ENCODE measurements at places on chromosomes 5 and 9.

DNA sequence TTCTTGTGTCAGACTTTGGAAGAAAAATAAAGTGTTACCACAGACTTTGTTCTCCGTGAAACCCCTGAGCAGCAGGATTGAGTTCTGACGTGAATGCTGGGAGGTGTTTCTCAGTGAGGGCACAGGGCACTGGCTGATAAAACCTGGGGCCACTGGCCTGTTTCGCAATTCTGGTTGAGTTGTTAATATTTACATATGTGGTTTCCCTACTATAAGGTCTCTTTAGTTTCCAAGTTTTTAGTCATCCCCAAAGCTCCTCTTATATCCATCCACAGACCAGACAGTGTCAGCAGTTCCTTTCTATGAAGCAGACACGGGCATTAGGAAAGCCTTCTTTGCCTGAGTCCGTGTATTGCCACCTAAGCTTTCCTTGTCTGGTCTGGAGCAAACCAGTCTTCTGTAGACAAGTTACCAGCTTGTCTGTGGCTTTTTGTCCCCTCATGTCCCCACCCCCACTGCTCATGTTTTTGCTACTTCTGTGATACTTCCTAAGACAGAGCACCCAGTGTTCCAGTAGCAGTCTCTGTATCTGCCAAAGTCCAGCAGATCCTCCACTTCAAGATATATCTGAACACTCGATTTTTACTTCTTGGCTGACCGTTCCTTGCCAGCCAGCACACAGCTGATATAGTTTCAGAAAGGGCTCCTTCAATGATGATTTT, 42.0 kb downstream of the ACO1 start:
- DNase-seq = no peak

- no peak for DNase-seq
These were observed 7.0 kb upstream of the GADD45G start for GRCh38 chr9:89597711-89598362.

DNA sequence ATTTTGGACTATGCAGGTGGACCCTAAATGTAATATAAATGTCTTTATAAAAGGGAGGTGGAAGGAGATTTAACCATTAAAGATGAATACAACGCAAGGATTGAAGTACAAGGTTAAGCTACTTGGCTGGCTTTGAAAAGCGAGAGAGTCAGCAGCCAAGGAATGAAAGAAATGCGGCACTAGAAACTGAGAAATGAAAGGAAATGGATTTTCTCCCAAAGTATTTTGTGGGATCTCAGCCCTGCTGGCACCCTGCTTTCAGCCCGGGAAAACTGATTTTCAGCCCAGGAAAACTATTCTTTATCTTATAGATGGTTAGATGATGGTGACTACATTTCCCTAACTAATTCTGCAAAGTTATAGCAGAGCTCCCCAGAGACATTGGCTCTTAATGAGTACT, 1349.6 kb upstream of the C9orf72 start:
- no peak for DNase-seq

DNA sequence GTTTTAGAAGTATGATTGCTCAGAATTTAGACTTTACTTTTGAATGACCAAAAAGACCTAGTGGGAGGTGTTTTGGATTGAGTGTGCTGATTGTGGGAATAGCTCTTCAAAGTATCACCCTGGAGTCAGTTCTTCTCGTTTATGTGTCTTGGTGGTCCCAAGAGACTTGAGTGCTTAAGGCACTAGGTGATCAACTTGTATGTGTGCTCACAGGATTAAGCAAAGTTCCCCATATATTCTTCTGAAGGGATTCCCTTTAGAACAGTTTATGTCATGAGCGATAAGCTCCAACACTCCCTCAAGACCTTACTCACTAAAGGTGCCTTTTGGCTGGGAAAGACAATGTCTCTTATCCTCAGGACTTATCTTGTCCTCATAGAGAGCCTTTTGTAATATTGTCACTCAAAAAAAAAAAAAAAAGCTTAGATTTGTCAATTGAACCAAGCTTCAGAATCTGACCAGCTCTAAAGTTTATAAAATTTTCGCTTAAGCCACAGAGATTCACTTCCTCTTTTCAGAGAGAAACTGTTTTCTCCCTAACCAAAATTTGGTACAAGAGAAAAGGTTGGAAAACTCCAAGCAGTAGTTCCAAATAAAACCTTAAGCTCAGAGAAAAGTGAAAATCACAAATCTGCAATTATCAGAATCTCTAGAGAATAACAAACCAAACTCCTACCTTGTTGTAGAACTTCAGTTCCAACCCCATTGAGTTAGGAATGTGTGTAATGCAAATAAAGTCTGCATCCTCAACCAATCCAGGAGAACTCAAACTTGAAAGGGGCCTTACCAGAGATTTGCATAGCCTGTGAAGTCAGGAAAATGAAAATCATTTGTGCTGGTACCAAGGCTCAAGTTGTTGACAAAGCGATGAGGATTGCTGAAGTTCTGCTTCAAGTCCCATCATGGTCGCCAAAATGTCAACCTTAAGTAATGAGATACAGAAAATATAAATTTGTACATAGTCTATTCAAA, 40.0 kb upstream of the PDZD2 start:
- DNase-seq = no peak

GRCh38 chr9:72773570-72773969, 179.3 kb downstream of the ALDH1A1 start:
- no peak for DNase-seq

- DNase-seq = no peak
These were observed 13.8 kb downstream of the CSNK1A1 start for GRCh38 chr5:149537374-149537975.

DNA sequence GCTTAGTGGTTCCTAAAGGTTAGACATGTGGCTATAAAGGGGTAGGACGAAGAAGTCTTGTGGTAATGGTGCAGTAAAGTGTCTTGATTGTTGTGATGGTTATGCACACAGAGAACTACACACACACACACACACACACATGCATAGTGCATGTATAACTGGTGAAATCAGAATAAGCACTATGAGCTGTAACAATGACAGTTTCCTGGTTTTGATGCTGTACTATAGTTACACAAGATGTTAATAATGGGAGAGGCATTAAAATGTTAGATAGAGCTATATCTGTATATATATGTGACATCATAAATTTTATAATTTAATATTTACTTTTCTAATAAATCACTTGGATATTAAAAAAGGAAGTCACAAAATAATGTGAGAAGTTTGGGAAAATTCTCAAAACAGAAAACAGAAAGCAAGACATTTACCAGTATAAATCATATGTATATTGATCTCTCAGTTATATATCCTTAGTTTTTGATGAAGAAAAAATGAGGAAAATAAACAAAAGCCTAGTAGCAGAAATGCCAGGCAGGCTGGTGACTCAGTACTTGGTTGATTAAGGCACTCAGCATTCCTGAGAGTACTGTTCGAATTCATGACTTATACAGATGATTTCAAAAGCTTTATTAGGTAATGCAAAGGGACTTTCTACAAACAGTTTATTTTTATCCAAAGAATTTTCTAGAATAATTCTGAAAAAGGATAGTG, 350.5 kb upstream of the DAB2 start:
- no peak for DNase-seq

- no peak for DNase-seq
These were observed 75.6 kb downstream of the ST8SIA4 start for GRCh38 chr5:100827481-100827889.

DNA sequence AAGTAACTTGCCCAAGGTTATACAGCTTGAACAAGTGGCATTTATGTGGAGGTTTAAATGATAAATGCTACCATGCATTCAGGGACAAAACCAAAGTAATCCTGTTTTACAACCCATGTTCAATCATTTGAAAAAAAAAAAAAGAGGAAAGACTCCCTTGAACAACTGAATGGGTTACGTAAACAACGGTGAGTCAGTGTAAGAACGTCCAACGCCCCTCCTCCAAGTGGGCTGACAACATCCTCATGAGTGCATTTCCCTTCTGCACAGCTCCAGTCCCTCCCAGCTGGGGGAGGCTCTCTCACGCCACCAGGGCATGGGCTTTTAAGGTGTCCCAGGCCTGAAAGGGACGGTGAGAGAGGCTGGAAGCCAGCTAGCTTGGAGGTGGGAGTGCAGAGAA, 90.0 kb downstream of the PRRT1B start:
- DNase-seq = no peak

- no peak for DNase-seq
These were observed 18.2 kb downstream of the HMGCR start for GRCh38 chr5:75355236-75355635.

DNA sequence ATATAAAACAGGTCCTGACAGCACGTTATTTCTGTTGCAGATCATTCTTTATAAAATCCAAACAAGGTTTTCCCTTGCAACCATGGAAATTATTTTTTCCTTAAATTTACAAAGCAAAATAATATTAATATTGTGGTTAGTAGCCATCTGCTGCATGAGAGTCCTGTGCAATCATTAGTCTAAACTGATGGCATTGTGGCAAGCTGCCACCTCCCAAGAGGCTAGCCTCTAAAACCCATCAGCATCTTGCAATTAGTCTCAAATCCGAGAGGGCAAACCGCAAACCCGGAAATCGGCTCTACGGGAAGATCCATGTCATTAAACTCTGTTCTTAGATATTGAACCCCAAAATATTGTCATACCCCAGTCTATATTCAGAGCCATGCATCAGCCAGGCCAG, 11.3 kb upstream of the CDH6 start:
- DNase-seq = no peak

DNA sequence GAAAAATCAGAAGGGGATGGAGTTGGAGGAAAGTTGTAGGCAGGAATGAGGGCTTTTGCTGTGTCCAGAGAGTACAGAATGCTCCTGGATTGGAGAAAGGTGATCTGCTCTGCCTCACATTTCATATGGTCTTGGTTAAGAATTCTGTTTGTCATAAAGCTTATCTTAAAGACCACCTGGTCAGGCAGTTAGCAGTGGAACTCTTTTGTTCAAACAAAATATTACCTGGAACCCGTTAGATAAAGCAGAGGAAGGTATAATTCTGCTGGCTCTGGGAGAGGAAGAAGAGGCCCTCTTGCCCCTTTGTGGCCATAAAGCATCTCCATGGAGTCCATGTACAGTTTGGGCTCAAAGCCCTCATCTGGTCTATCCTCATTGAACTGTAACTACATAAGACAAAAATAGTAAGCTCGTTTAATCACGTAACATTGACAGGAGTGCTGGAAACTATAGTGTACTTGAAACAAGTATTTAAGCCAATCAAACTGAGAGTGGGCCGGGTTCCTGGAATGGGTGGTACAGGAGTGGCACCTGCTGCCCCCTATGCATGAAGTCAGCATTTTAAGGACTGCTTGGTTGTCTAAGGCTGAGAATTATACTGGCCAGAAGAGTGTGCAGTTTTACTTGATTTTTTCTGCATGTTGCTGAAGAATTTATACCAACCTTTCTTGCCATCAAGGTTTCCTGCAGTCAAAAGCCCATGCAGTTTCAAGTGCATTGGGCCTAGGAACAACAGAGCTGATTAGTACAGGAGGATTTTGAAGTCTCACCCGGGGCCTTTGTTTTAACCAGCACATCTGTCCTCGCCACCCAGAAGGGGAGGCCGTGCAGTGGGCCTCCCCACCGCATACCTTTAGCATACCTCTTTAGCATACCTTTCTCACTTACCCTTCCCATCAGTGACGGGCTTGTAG, 39.9 kb downstream of the STXBP1 start:
- DNase-seq = no peak

- no peak for DNase-seq
These were observed 118.5 kb downstream of the UGCG start for GRCh38 chr9:112015149-112015548.

DNA sequence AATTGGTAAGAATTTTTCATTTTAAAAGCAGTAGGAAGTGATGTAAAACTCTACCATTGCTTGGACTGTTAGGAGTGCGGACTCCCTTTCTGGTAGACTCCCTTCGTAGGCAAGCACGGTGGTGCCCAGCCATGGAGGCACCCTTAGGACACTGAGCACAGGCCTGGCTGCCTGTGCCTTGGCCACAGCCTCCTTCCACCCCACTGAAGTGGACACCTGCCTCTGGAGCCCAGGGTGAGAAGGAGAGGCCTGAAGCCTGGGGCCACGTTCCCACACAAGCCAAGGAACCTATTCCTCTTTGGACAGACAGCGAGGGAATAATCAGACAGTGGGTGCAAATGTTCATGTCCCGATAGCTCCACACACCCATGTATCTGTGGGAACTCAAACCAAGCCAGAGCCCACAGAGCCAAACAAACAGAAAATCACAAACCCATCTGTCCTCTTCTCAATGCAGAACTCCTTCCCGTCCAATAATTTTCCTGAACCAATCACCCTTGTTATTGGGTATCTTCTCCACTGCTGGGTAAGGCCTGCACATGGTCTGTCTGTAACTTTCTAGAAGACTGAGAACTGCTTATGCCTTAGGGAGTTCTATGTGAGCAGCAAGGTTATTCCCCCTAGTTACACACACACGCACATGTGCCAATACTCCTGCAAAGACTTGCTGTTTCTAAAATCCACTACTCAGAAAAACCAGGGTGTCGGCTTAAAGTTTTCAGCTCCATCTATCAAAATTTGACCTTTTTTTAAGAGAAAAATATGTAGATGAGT, 45.2 kb downstream of the UBE2QL1 start:
- DNase-seq = no peak

DNA sequence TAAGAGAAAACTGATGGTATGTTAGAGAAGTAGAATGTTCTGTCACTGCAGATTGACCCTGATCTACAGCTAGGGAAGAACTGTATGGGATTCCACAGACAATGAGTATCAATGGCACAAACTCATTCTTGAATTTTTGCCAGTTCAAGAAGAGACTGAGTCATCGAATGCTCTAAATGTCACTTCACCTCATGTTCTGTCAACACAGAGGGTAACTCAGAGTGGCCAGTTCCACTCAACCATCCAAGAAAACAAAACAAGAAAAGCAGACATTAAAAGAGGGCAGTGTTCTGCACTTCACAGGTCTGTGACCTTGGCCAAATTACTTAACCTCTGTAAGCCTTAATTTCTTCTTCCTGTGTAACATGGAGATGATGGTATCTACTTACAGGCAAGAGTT, 132.2 kb upstream of the HMHB1 start:
- DNase-seq = no peak

DNA sequence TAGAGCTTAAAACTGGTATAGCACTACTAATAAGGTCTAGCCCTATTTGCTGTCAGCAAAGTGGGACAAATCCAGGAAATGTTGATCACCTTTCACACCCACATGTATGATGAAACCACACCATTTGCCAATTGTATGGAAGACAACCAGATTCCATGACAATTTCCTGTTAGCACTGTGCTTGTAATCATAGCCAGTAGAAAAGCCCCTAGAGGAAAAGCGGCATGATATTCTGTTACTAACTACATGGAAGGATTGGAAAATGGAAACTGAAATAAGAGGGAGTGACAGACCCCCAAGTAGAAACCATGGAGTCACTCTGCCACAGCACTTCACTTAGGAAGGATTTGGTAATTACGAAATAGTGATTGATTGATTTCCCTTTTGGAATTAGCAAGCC, 923 bp downstream of the SPATA6L start:
- no peak for DNase-seq

DNA sequence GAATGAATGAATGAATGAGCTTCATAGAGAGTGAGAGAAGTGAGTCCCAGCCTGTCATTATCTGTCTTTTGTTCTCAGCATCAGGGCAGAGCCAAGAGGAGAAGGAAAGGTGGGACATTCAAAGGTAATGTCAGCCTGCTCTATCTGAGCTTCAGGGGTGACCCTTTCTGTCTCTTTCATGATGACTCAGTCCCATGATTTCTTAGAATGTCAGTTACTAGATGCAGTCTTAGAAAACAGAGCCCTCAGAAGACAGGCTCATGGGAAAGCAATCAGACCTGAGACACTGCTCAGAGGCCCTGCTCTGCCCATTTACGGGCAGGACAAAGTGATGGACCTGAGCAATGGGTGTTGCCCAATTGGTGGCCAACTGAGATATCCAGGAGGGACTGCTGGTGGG, 1.1 kb downstream of the SPATA31D1 start:
- no peak for DNase-seq

- DNase-seq = no peak
These were observed 258.8 kb upstream of the NUDT12 start for GRCh38 chr5:103821361-103821760.

Measured in cortex of kidney (tissue), 1 donor.